ENCODE measurements at places on chromosomes 3 and 15.

- DNase-seq = peak; percentile 22
These were observed 29.3 kb upstream of the SACM1L start for GRCh38 chr3:45659661-45660566.

DNA sequence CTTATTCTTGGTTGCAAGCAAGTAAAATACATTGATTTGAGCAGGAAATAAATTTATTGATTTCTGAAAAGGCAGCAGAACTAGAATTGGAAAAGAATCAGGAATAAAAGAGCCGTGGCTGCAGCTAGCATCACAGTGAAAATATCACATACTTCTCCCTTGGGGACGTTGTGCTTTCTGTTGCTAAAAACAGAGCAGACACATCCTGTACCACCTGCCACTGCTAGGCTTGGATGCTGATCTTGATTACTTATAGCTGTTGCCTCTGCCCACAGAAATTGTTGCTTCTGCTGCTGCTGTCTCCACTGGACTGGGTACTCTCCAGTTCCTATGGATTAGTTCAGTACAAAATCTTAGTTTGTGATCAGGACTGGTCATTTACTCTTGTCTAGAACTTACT, 283.8 kb downstream of the C3orf38 start:
- DNase-seq = no peak

DNA sequence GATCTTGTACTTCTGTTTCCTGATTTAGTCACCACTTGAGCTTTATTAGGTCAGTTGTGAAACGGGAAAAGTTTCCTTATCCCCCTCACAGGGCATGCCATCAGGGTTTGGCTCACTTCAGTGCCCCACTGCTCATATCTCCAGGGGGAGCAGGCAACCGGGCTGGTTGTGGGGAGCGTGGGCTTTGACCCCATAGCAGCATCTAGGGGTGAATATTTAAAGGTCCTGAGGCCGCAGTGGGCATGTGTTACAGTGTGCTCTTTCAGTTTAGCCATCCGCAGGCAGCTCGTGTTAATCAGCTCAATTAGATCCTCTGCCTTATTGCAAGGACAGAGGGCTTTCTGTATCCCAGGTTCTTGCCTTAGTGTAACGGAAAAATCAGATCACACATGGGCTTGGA, 71.9 kb downstream of the MRPL46 start:
- no peak for DNase-seq

DNA sequence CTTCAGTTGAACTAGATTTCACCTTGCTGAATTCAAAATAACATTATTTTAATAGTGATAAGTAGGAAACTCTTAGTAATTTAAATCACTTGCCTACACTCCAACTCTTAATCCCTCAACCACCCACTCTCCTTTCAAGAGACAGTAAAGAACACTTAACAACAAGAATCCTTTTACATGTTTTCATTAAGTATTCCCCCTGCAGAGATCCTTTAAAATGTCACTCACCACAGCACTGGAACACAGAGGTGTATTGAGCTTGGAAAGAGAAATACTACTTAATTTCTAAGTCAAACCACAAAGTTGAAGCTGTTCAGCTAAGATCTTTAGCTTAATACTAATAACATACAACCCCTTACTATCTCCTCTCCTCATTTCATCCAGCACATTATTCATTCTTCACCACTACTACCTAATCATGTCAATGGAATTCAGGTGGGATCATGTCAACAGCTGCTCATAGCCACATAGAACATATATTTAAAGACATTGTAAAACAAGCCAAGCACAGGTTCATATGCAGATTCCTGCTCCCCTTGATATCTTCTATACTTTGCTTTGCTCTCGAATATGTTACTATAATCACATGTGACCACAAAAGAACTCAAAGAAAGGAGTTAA, 40.5 kb downstream of the IMPG2 start:
- DNase-seq = no peak

DNA sequence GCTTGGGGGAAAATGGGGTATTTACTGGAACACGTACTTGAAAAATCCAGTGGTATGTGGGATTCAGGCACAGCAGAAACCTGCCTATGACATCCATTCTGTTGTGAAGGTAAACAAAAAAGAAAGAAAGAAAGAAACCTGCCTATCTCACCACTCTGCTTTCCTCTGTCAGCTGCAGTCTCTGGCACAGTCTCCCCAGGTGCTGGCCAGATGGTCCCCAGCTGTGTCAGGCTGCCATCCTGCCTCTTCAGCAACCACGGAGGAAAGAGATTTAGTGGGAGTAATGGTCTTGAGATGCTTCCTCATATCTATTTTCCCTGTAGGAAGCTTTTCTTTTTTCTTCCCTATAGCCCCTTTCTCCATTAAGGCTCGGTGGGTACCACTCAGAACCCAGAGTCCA, 2.5 kb upstream of the PXYLP1 start:
- no peak for DNase-seq

- DNase-seq = no peak
These were observed 174.0 kb downstream of the ERC2 start for GRCh38 chr3:56294286-56294685.

GRCh38 chr3:14429237-14429636, 26.8 kb downstream of the SLC6A6 start:
- no peak for DNase-seq

DNA sequence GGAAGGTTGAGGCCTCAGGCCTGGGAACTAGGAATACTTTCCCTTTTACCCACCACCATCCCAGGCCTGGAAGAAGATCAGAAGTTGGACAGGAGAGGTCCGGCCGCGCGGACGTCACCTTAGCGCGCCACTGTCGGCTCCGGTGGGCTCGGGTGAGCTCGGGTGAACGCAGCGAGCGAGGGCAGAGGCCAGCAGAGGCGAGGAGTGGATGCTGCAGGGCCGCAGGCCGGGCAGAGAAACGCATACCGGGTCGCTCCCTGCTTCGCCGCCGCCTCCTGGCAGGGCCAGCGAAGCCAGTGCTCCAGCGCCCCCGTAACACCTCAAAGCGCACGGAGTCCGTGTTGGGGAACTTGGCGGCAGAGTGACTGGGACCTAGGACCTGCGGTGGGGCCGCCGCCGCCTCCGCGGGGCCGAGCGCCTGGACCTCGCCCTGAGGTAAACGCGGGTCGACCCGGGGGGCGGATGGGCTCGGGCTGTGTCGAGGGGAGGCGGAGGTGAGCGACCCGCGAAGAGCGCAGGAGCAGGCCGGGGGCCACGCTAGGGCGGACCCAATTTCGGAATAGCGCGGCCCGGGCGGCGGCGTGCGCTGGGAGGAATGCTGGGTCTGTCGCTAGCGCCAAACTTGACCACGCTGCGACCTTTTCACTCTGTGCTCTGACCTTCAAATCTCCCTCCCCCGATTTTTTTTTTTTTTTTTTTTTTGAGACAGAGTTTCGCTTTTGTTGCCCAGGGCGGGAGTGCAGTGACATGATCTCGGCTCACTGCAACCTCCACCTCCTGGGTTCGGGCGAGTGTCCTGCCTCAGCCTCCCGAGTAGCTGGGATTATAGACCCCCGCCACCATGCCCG, 1.6 kb downstream of the CYP11A1 start:
- DNase-seq = peak; percentile 42

GRCh38 chr15:53675832-53676231, 83.6 kb downstream of the WDR72 start:
- no peak for DNase-seq

DNA sequence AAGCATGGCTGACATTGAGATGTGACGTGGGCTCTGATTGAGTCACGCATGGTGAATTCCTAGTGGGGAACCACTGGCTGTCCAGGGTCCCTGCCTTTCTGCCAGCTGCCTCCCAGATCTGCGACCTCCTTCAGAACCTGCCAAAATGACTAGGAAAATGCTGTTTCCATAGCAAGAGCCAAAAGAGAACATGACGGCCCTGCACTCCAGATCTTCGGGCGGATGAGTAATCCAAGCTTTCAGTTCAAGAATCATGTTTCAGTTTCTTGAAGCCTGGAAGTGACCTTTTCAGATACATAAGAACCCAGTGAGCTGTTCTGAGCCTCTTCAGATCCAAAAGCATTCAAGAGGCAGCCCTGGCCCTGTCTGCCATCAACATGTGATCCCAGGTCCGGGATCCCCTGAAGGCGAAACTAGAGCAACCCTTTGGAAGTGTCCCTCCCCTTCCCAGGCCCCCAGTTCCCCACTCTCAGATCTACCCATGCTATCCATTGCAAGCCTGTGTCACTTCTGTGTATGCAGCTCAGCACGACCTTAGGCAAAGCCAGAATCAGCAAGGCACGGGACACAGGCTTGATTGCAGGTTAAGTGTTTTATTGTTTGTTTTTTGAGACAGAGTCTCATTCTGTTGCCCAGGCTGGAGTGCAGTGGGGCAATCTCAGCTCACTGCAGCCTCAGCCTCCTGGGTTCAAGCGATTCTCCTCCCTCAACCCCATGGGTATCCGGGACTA, 19.7 kb downstream of the ANKRD63 start:
- no peak for DNase-seq

DNA sequence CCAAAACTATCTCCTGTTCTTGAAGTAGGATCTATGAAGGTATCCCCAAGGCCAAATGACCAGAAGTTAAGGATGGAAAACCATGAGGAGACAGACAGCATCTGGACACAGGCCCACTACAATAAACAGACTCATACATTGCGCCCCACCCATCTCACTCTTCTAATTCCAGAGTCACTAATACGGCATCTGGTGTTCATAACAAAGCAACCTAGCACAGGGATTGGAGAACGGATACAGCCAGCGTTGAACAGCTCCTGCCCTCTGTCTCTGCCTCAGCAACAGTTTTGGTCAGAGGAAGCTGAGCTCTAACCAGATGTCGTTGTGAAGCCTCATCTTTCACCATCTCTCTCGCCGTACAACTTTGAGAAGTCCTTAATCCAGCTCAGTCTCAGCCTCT, 44.5 kb upstream of the CCDC80 start:
- DNase-seq = no peak

- DNase-seq = no peak
These were observed 106.6 kb downstream of the LRIG1 start for GRCh38 chr3:66394019-66394752.

GRCh38 chr3:191774485-191774884, 313.5 kb downstream of the PYDC2 start:
- no peak for DNase-seq

GRCh38 chr3:145893331-145893730, 267.7 kb downstream of the PLOD2 start:
- no peak for DNase-seq

DNA sequence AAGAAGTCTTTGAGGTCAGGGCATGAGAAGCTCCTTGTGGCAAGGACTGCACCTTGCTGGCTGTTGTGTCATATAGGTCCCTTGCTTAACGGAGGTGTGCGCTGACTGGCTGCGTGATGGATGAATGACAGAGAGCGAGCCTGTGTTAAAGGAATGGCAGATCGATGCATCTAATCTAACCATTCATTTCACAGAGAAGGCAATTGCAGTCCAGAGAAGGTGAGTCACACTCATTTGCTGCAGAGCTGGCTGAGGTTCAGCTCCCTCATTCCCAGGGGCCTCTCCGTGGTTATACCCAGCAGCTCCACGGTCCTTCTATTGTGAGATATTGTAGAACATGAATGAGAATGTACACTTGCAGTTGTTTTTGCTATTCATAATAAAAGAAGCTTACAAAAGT, 289.3 kb downstream of the EPHB1 start:
- no peak for DNase-seq

DNA sequence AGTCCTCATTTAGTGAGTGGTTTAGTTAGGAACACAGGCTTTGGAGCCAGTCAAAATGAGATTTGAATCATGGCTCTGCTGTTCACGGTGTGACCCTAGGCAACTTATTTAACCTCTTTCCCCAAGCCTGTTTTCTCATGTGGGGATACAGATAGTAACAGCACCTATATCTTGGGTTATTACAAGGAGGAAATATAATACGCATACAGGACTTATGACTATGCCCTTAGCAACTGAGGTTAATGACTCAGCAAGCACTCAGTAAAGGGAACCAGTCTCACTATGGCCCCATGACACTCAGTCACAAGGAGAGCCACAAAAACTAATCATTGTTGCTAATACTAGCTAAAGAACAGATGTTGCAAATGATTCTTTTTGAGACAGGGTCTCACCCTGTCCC, 45.9 kb downstream of the SUMF1 start:
- no peak for DNase-seq

GRCh38 chr15:92392462-92392861, 1.2 kb upstream of the ST8SIA2 start:
- DNase-seq = no peak

DNA sequence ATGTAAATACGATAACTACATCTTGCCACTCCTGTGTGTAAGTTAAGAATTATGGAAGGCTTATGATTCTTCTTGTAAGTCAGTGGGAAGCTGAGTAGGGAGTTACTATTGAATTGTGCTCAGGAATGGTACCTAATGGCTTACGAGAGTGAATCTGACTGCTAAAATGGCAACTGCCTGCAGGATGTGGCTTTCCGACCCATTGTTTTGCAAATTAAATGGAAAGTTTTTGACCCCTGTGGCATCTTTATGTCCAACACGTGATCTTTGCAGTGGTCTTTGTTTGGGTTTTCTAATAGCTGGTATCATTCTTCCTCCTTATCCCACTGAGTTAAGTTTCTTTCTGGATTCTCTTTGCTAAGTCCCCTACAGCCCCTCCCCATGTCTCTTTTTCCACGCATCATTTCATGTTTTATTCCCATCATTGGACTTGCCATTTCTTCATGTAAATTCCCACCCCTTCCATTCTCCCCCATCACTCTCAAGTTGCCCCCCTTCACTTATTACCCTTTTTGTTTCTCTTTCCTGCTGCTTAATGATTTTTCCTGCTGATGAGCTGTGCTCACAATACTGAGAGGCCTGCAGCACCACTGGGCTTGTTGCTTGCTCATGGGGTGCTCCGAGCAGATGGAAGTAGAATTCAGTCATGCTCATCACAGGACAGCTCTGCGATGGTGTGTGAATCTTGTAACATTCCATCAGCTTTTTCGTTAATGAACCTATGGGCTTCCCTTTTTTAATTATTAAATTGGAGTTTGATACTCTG, 428.2 kb upstream of the IL12A start:
- no peak for DNase-seq

DNA sequence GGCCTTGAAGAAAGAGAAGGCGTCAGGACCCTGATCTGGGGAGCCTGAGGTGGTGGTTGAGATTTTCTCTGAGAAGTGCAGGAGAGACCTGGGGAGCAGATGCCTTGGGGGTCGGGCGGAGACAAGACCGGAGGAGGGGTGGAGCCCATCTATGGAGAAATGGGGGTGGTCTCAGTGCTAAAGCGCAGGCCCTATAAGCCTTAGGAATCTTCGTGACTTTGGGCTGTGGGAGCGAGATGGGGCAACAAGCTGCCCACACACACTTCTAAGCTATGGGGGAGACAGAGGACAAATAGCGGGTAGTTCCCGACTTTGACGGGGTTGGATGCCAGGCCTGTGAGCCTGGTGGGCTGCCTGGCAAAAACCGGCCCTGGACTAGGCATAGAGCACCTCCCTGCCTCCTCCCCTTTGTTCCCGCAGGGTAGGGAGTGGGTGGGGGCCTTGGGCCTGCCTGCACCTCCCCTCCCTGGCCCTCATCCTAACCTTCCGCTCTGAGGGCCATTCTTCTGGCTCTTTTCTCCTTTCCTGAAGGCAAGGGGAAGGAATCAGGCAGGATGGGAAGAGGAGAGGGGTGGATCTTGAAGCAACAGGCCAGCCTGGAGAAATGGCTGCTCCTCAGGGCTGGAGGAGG, 880 bp downstream of the NISCH start:
- no peak for DNase-seq

All from progenitor cell of endocrine pancreas (in vitro differentiated cells).